ENCODE measurements at places on chromosomes 5 and 9.
A peak's percentile ranks its signal among the peaks of the same experiment; 100 is the strongest.

DNA sequence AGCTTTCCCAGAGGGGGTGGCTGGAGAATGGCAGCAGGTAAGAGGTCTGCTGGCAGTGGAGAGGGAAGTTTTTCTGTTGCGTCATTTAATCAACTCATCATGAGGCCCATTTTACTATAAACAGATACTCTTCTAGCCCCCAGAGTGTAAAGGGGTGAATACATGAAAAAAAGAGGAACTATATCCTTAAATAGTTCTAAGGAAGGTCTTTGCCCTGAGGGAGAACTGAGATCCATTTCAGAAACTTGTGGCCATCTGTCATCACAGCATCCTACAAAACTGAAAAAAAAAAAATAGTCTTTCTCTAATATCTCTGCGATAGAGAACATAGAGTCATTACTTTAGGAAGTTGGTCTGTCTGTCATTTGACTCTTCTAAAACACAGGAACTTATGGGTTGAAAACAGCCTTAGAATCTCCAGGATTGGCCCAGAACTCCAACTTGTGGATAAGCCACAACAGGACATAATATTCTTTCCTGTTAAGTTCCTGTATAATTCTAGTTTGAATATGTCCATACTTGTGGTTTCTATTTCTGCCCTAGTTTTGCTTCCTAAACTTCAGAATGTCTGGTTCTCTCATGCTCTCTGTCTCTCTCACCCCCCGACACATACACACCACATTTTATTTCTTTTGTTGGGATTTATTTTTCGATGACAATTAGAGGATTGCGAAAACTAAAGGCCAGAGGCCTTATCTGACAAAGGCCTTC, 238.5 kb upstream of the PIK3R1 start:
- no peak for DNase-seq

DNA sequence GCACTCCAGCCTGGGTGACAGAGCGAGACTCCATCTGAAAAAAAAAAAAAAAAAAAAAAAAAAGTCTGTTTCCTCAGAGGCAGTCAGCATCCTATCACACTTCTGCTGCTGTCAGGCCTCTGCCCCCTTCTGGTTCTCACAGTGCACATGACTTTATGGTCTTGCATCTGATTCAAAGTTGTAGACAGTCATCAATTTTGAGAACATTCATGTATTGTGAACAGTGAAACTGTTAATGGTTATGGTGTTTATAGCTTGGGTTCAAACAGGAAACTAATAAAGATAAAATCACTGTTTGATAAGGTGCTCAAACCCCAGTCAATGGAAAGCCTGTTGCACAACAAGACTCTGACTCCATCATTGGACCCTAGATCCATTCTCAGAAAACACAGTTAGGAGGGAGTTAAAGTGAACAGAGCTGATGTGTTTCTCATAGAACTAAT, 61.4 kb downstream of the FOXD1 start:
- DNase-seq: peak; percentile 62

DNA sequence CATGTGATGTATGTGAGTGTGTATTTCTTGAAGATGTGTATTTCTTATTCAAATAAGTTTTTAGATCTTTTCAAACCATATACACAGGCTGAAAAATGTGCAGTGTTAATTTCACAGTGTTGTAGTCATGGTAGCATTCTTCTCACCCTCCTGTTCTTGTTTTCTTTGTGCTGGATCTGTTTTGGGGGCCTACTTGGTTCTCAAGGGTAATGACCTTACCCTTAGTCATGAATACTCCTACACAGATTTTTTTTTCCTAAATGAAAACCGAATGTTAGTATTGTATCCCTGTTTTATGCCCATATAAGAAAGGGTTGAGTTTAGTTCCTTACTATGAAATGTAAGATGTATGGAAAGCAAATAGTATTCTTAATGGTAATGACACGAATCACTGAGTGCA, 88.0 kb downstream of the SLC44A1 start:
- DNase-seq: no peak

GRCh38 chr9:103804077-103804735, 289.9 kb upstream of the SMC2 start:
- DNase-seq: no peak

GRCh38 chr9:37876376-37876775, 27.6 kb downstream of the SLC25A51 start:
- no peak for DNase-seq

GRCh38 chr5:82332886-82333615, 54.9 kb upstream of the RPS23 start:
- no peak for DNase-seq

GRCh38 chr9:27784847-27785713, 211.8 kb upstream of the C9orf72 start:
- DNase-seq: no peak

DNA sequence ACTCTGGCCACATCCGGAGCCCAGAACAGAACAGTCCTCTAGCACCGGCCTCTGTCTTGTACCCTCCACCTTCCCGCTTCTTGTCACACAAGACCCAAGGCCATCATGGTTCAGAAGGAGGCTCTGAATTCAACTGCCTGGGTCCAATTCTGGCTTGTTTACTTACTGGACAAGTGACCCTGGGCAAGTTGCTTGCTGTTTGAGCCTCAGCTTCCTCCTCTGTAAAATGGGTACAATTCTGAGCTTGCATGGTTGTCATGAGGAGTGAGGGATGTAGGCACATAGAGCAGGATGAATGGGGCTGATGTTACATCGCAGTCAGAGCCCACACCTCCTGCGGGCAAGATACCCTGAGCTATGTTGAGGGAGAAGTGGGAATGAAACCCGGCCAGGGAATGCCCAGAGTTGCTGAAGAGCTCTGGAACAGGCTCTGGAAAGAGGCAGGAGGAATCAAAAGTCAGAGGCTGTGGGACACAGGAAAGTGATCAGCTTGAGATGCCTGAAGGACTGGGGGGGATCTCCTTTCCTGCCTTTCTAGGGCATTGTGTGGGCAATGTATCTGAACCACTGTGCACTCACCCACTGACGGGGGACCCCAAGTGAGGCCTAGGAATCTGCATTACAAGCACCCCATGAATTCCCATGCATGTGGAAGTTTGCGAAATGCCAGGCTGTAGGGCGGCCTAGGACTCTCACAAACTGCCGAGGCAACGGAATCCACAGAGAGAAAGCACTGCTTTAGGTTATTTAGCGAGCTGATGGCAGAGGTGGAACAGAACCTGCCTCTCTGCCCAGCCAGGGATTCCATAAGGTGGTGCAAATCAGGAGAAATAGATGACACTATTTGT, 29.4 kb upstream of the IL17B start:
- no peak for DNase-seq

GRCh38 chr9:111957856-111958631, 61.4 kb downstream of the UGCG start:
- peak; percentile 62 for DNase-seq

DNA sequence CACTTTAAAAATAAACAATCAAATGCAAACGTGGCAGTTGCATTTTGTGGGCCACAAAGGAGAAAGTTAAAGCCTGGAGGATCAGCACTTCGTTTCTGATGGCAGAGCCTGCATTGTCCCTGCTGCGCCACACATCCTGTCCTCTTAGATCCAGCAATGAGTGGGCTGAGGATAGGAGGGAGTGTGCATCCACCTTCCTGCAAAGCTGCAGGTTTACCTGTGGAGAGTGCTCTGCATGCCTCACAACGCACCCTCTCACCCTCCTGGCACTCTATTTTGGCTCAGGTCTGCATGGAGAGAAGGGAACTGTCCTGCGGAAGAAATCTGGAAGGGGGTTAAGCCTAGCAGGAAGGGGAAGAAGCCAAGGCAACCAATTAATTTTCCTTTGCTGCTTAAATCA, 212.2 kb upstream of the SLC24A2 start:
- DNase-seq: no peak

DNA sequence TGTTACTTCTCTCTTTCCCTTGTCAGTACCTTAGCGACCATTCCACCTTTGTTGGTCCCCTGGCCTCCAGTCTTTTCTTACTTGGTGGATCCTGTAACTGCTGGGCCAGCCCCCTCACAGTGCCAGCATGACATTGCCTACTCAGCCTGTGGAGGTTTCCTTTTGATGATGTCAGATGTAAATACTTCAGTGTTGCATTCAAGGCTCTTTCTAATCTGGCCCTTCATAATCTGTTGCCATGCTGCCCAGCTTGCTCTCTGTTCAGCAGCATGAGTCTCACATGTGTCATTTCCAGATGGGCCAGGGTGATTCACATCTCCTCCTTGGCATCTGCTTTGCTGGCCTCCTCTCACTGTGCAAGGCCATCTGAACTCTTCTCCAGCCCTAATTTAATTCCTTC, 57.1 kb downstream of the MAST4 start:
- no peak for DNase-seq

- no peak for DNase-seq
Measured at GRCh38 chr5:115815006-115815692, 1.3 kb downstream of the CDO1 start.

DNA sequence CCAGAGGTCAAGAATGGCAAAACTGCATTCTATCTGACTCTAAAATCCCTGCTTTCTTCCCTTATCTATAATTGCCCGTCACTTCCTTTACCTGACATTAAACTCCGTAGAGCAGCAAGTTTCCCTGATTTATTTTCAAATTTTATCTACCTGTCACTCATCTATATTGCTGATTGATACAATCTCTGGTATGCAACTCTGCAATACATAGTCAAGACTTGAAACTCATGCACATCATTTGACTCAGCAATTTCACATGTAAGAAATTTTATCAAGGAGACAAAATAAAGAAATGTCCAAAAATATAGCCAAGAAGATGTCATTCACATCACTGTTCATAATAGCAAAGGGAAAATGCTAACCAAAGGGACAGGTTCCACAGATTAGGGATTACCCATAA, 39.5 kb downstream of the FBXW11 start:
- no peak for DNase-seq

Measured in DMS79 treated with DMSO at 0.1 percent for 48 hours (cell line).